ENCODE measurements at places on chromosomes 4 and X.

DNA sequence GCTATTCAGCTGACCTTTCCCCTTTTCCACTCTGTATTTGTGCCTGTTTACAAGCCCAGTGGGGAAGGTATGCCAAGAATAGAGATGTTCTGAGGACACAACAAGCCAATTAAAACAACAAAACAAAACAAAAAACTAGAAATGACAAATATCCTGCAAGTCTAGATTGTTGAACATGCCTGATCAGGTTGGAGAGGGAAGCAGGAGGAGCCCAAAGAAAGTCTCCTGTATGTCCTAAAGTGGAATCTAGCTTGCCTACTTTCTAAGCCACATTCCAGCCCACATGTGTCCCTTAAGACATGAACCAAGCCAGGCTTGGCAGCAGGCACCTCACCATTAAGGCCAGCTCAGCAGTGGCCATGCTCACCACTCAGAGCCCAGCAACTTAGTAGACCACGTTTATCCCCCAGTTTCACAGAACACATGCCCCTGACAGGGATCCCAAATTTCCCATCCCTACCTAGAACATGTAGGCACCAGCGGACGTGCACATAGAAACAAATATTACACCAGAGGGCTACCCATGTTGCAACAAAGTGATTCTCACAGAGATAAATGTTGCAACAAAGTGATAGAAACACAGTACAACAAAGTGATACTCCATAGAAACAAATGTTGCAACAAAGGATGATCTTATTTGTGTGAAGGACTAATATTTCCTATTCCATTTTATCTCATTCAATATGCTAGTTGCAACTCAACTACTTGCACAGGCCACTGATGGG lies 48.3 kb downstream of the CD99L2 start:
- no peak for DNase-seq

DNA sequence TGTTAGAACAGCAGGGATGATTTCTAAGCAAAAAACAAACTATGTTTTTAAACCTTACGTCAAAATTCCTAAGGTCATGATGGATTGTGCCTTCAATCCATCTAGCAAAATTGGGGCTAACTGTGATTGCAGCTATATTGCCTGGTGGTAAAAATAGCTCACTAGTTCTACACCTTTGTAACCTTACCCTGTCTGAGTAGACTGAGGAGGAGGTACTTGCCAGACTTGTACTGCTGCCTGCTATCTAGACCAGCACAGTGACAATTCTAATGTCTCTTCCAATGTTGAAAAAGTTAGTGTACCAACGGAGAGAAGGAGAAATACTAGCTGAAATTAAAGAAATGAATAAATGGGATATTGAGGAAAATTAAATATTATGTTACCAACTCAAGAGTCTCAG lies 30.3 kb downstream of the ATP11C start:
- DNase-seq, result no peak

DNA sequence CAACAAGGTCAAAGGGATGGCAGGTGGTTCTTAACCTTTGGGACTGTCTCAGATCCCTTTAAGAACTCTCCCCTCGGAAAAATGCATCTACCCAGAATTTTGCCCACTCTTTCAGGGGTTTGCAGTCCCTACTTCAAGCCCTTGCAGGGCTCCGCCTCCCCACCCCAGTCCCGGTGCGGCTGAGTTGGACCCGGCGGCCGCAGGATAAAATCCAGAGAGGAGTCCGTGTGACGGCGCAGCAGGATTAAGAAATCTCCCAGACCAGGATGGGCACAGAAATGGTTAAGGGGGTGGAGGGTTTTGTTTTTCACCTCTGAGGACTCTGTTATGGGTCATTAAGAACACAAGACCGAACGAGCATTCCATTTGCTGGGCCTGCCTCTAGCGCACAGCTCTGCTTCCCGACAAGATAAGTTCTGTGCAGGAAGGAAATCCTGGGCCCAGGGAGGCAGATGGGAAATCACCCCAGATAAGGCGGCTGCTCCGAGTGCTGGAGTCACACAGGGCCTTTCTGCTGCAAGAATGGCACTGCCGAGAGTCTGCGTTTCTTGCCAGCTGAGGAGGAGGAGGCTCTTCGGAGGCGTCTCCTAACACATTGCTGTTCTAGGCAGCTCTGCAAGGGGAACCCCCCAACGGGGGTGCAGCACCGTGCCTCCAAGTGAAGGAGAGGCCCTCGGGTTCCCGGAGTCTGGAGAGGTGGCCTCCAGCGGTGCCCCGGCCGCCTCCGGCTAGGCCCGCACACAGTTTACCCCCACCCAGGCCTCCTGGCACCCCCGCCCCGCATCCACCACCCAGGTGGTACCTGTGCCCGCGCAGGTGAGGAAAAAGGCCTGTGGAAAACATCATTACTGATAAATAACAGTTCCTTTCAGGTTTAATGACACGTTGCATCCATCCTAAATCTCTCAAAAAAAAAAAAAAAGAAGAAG lies 277.6 kb downstream of the BCOR start:
- DNase-seq, result no peak

DNA sequence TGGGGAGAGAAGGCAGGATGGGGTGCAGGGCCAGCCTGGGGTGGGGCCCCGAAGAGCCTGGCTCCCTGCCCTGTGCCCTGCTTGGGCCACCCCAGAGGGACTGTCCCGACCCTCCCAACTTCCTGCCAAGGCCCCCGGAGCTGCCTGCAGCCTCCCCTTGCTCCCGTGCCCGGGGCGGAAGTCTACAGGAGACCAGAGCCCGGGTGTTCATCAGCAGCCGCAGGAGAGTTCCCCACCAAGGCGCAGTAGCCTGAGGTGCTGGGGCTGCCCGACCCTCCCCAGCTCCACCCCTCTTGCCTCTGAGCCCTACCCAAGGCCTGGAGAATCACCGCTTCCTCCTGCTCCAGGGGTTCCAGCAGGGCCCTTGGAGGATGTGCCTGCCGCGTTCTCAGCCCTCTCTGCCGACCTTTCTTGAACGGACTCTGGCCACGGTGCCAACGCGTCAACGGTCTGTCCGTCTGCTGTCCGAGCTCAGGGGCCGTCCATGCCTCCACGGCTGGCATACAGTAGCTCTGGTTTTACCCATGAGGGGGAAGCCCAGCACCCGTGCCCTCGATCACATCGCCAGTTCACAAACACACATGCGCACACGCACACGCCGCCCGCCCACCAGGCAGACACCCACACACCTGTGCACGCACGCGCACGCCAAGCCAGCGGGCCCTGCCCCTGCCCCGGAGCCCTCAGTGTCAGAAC lies 36.0 kb upstream of the SPON2 start:
- DNase-seq, result no peak

DNA sequence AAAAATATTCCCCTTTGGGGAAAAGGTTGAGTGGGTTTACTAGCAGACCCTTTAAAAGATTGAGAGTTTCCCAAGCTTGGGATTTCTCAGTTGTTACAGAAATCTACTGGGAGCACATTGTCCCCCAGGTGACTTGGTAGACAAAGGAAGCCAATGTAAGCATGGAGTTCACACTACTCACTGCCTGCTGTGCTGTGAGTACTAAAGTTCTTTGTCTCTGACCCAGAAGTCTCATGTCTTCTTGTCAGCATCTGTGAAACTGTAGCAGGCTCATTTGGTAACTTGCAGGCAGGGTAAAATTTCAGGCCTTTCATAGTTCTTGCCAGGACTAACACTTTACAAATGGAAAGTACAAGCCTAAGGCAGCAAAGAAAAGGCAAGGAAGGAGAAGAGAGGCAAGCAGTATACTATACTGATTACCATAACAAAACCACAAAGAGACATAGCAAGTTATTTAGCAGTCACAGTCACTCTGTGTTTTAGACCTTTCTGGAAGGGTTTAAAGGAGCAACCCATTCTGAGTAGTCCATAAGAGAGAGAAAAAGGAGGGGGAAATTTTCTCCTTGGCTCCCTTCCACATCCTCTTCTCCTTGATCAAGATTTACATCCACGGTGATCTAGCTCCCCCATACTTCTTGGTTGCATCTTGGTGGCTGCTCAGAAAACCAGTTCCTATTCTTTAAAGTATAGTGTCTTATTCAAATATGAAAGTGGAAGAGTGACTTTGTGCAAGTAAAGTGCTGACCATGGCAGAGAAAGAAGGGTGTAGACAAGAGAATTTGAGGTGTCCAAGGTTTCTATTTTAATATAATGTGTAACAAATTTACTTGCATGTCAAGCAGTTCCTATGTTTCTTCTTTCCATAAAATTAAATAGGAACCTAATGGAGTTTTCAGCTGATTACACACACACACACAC lies 160.0 kb upstream of the PDE5A start:
- no peak for DNase-seq

- DNase-seq, result no peak
These were observed 1.7 kb upstream of the CENPC start for GRCh38 chr4:67546971-67547370.

DNA sequence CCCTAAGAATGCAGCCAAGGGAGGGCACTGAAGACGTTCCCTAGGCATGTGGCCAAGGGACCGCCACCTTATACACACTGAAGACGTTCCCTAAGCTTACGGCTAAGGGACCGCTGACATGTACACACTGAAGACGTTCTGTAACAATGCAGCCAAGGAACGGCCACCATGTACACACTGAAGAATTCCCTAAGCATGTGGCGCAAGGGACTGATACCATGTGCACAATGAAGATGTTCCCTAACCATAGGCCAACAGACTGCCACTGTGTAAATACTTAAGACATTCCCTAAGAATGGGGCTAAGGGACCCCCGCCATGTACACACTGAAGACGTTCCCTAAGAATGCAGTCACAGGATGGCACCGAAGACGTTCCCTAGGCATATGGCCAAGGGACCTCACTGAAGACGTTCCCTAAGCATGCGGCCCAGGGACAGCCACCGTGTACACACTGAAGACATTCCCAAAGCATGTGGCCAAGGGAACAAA lies 36.1 kb downstream of the DHRSX start:
- DNase-seq, result no peak

GRCh38 chr4:39427520-39428114 lies 20.9 kb downstream of the KLB start:
- DNase-seq, result no peak

GRCh38 chr4:53589511-53589910 lies 1.8 kb downstream of the LNX1 start:
- DNase-seq, result no peak

DNA sequence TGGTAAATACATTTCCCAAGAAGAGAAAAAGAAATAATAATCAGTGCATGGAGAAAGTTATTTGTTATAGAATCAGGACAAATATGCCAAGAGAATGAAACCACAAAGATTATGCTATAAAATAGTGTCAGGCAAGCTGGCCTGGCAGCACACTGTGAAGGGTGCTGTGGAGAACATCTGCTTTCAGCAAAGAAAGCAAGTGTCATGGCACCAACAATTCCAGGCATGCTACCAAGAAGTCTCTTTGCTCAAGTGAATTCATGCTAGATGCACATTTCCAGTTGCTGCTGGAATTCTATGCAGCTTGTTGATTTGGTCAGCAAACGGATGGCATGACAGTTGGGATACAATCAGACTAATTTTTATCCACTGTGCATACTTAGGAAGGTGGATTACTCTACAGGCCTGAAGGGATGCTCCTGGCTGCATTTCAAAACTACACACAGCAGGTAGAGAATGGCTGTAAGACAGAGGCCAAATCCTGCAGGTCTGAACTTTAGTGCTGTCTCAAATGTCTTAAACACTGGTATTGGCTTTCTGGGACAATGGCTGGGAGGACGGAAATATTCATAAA lies 154.6 kb upstream of the FAT1 start:
- DNase-seq, result no peak

- DNase-seq, result peak; percentile 20
These were observed 44.2 kb upstream of the ADAM29 start for GRCh38 chr4:174873931-174874330.

GRCh38 chr4:147734496-147734895 lies 2.6 kb downstream of the ARHGAP10 start:
- DNase-seq, result no peak

DNA sequence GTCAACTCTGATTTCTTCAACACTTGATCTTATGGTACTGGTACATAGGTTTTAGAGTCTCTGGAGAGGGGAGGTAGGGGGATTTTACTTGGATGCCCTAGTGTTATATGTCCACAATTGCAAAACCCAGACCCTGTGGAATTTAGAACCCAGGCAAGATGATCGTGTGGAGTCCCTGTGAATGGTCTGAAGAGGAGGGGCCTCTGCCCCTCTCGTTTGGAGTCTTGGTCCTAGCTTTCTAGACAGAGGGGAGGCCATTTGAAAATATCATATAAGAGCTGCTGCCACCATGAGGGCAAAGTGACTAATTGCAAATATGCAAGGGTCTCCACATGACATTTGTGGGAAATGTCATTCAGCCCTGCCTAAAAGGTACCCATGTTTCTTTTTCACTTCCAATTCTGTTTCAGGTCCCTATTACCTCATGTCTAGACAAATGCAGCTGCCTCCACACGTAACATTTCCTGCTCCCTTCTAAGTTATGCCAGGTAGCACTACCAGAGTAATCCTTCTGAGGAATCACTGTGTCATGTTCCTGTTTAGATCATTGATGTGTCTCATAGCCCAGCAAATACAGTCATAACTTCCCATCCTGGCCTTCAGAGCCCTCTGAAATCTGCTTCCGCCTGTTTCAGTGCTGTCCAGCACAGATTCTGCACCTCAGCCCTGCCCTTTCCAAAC lies 126.8 kb downstream of the KLHL8 start:
- DNase-seq, result peak; percentile 61

GRCh38 chr4:74838746-74839370 lies 44.5 kb upstream of the BTC start:
- DNase-seq, result peak; percentile 34

- DNase-seq, result no peak
These were observed 22.2 kb downstream of the PSAPL1 start for GRCh38 chr4:7412554-7412912.

All from astrocyte of the spinal cord (primary cell).